Stimulated activated CD8-positive, alpha-beta memory T cell treated with anti-CD3 and anti-CD28 coated beads, Interleukin-7, amount 100 ng/mL, for 24 hours (primary cell): ENCODE measurements at places on chromosomes 3 and 15.

DNA sequence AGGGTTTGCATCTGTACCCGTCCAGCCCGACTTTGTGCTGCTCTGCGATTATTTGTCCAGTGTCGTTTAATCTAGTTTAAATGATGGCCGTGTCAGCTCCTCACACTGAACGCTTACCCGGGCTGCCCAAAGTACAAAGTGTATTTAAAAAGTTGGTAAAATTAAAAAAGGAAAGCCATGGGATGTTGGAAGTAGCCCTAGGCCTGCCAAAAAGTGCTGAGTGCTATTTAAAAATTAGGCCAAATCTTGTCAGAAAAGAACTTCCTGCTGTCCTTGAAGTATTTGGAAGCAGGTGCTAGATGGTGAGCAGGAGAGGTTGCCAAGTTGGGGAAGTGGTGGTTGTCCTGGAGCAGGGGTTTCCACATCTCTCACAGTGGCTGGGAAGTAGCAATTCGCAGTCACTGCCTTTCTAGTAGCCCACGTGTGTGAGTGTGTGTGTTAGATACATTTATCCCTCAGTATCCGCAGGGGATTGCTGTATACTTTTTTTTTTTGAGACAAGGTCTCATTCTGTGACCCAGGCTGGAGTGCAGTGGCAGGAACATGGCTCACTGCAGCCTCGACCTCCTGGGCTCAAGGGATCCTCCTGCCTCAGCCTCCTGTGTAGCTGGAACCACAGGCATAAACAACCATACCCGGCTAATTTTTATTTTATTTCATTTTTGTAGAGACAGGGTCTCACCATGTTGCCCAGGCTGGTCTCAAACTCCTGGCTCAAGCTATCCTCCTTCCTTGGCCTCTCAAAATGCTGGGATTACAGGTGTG is 664 bp downstream of the PPCDC start:
- DNase-seq, result no peak

DNA sequence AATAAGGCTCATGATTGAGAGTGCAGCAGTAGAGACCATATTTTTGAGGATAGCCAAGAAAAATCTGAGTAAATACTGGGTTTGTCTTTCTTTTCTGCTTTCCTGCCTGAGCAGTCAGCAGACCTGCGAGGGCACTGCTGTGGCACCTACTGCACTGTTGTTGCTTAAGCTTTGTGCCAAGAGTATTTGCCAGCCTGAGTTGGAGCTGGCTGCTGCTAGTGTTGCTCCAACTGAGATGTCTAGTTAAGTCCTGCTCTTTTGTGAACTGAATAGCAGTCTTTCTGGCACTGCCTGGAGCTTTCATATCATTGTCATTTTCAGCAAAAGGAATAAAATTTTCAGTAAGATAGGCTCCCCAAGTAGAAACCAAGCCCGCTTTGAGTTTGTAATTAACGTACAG is 214.5 kb upstream of the P2RY1 start:
- no peak for DNase-seq

DNA sequence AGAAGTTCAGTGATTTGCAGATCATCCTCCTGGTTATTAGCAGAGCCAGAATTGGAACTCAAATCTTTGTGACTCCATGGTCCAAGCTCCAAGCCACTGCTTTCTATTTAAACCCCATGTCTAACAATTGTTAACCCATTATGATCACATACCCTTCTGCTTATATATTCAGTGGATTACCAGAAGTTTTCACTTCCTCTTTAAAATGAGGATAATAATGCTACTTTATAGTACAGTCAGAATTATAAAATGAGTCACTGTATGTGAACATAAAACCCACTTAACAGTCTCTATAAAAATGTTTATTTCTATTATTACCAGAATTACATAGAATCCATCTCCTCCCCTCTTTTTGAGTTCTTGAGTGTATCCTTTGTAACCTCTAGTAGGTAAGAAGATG is 550.7 kb upstream of the DPPA4 start:
- no peak for DNase-seq

GRCh38 chr3:25455441-25456132 is 27.5 kb downstream of the RARB start:
- DNase-seq, result no peak

DNA sequence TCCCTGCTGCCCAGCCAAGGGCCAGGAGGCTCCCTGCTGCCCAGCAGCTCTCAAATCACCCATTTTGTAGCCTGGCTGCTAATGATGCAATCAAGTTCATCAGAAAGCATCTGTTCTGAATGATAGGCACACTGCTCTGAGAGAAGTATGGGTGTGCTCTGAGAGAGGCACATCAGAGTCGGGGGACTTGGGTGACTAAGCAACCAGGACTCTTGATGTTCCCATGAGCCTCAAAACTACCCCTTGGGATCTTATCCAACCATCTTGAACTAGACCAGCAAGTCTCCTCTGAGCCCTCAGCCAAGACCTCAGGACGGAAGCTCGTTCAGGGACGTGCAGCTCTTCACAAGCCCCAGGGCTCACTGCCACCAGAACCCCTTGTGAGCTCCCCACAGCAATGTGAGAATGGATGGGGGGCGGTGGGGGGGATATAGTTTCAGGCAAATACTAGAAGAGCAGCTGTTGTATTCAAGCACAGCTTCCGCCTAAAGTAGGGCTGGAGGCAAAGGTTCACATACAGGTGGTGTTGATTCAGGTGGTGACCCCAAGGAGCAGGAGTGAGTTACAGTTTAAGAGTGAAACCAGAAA is 52.2 kb upstream of the HES1 start:
- DNase-seq, result no peak

- no peak for DNase-seq
Observed at GRCh38 chr3:146308682-146309081, 57.8 kb upstream of the PLSCR4 start.

DNA sequence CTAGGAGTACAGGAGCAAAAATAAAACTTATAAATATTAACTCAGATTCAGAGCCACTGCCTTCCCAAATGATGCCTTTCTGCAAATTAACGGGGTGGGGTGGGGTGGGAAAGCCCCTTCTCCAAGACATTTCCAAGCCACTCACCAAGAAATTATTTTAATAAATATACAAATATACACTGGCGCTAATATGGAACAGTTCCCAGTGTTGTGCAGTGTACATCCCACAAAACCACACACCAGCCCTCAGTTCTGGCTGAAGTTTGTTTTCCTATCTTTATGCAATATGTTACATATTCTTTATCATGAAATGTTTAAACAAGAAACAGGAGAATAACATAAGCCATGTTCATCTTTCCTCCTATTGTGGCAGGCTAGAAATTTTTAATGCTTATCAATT is 53.0 kb upstream of the GYG1 start:
- DNase-seq, result no peak

DNA sequence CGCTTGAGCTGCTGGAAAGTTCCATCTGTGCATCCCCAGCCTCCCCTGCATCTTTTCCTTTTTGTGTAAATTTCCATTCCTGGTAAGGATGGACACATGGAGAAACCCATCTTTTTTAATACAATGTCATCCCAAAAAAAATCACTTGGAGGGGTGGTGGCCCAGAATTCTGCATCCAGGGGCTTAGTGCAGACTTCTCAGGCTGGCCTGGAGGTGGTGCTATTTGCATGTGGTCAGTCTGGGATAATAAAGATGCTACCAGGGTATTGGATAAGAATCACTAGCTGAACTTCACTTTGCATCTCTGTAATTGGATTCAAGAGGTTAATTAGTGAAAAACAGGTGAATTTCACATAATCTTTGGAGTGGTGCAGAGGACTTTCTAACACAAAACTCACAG is 1.8 kb upstream of the ZSCAN2 start:
- DNase-seq, result no peak

DNA sequence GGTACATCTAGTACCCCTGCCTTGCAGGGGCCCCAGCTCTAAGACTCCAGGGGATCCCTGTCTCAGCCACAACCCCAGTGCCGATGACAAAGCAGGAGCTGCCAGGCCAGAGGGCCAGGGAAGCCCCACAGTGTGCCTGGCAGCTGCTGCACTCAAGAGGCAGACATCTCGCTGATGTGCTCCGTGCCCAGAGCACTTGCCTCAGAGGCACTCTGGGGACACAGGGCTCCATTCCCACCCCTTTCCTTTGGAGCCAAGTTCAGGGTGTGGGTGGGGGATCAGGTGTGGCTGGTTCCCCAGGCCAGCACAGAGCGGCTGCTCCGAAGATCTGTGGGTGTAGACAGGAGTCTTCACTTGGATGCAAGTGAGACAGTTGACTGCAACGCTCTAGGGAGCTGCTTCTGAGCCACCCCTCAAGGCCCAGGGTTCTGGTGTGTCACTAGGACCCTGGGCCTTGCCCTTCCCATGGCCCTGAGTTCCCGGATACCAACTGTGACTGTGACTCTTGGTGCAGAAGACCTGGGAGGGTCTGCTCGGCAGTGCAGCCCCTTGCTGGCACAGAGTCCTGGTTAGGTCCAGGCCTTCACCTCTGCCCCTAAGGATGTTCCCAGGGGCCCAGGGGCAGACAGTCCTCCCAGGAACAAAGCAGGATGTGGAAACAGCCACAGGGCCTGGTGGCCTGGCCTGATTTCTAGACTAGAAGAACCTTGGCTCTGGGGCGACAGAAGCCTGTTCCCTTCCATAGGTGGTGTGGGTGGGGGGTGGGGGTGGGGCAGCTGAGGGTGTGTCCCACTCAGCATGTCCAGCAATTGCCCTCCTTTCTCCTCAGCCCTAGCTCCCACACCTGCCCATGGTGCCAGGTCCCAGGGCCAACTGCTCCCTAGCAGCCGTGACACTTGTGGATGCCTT is 2.5 kb downstream of the NT5DC2 start:
- no peak for DNase-seq

- DNase-seq, result no peak
Observed at GRCh38 chr3:151371526-151371925, 13.0 kb downstream of the P2RY12 start.

GRCh38 chr3:50132421-50133282 is 22.5 kb upstream of the SEMA3F start:
- DNase-seq, result no peak

- DNase-seq, result no peak
Observed at GRCh38 chr3:72659188-72659587, 189.1 kb downstream of the SHQ1 start.

- no peak for DNase-seq
Observed at GRCh38 chr3:119559441-119559963, at the start of gene CD80. CD80 (minus strand) TSS chr3:119559614; CDS start chr3:119557728, 1,886 bp downstream.

DNA sequence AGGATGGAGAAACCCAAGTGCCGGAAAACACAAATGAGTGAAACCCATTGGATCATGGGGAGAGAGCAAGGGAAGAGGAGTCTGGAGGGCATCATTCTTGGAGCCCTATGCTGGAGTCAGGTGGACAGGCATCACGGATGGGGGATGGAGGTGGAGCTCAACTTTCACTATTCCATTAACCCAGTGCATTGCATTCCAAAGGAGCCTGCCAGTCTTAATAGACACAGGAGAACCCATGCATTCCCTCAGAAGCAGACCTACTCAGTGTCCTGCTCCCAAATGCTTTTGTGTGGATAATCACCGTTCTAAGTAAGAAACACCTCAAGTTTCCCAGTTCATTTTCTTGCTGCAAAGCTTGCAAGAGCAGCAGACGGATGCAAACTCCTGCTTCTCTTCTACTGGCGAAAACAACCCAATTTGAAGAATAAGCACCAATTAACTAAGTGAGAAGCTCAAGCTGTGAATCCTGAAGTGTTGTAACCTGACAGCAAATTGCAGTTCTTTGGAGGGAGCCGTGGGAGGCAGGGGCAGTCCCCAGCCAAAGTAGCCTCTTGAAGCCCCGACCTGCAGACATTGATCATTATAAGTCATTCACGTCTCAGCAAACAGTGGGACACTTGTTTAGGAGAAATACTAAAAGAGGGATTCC is 25.3 kb downstream of the SEMA5B start:
- DNase-seq, result no peak

GRCh38 chr3:182245059-182245458 is 533.3 kb downstream of the SOX2 start:
- DNase-seq, result no peak

DNA sequence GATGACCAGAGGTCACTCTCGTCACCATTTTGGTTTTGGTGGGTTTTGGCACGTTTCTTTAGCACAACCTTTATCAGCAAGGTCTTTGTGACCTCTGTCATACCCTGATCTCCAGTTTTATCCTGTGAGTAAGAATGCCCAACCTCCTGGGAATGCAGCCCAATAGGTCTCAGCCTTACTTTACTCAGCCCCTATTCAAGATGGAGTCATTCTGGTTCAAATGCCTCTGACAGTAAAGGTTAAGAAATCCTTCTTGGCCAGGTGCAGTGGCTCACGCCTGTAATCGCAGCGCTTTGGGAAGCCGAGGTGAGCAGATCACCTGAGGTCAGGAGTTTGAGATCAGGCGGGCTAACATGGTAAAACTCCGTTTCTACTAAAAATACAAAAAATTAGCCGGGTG is 3.2 kb upstream of the ATG7 start:
- no peak for DNase-seq

GRCh38 chr15:97561529-97561928 is 399.0 kb upstream of the ARRDC4 start:
- no peak for DNase-seq

- DNase-seq, result no peak
Observed at GRCh38 chr15:50186752-50187151, 4.8 kb downstream of the SLC27A2 start.

- no peak for DNase-seq
Observed at GRCh38 chr3:124627501-124627908, 102.7 kb upstream of the UMPS start.

DNA sequence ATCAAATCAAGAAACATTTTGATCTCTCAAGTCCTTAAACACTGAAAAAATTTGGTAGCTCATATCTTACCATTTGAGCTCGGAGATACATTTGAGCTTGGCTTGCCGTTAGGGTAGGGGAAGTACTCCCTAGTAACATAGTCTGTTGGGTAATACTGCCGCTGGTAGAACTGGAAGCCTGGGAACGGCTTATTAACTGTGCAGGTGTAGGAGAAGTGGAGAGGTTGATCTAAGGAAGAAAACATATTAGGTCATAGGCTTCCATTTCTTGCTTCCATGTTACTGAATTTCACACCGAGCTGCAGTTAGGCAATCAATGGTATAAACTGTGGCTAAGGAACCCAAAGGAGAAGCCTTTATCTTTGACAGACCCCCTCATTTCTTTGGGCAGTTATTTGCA is 32.5 kb downstream of the PHC3 start:
- DNase-seq, result no peak

DNA sequence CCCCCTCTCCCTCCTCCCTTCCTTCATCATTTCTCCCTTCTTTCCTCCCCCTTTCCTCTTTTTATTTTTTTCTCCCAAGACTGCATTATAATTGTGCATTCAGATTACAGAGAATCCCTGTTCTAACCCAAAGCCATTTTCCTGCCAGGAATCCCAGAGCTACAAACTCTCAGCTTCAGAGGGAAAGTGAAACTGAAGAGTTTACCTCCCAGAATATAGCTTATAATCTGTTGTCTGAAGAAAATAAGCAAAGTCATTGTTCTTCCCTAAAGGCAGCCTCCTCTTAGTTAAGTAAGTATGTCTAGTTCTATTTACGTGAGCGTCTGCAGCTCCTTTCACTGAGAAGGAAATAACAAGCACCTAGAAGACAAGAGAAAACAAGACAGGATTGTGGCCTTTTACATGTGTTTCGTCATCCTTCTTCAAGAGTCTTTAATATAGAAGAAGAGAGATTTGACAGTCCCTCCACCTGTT is 97.2 kb downstream of the CHST2 start:
- no peak for DNase-seq

GRCh38 chr15:100560323-100560722 is 31.6 kb upstream of the CERS3 start:
- no peak for DNase-seq
